Stimulated activated naive CD8-positive, alpha-beta T cell treated with anti-CD3 and anti-CD28 coated beads, Interleukin-15, Interleukin-2, amounts not matched to agents 100 U/mL and 50 U/mL, for 24 hours (primary cell): ENCODE measurements at places on chromosomes 2 and 18.

- no peak for DNase-seq
Observed at GRCh38 chr2:178650554-178650953, 156.7 kb downstream of the TTN start.

DNA sequence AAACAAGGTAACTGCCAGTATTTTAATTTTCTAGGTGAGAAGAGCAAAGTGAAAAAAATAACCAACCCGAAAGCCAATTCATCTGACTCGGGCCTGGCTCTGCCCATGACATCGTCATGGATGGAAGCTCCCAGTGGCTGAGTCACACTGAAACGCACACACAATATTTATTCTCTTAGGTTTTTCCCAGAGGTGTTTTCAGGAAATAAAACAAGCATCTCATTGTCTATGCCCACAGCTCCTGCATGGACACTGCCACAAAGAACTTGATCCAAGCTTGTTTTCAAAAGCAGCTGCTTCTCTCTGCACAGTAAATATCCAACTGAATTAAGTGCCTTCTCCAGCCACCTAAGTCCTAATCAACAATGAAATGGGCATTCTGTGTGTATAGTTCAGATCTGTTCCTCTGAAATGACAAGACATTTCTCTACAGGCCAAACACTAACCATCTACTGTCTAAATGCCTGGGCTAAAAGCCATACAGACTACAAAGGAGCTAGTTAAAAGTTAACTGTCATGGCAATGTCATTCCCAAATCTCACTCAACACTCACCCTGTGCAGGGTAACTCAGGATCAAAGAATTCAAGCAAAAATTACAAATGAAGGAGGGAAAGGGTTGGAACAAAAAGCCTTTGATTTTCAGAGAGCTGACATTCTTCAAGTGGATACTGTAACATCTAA is 62.9 kb downstream of the RPL31 start:
- no peak for DNase-seq

DNA sequence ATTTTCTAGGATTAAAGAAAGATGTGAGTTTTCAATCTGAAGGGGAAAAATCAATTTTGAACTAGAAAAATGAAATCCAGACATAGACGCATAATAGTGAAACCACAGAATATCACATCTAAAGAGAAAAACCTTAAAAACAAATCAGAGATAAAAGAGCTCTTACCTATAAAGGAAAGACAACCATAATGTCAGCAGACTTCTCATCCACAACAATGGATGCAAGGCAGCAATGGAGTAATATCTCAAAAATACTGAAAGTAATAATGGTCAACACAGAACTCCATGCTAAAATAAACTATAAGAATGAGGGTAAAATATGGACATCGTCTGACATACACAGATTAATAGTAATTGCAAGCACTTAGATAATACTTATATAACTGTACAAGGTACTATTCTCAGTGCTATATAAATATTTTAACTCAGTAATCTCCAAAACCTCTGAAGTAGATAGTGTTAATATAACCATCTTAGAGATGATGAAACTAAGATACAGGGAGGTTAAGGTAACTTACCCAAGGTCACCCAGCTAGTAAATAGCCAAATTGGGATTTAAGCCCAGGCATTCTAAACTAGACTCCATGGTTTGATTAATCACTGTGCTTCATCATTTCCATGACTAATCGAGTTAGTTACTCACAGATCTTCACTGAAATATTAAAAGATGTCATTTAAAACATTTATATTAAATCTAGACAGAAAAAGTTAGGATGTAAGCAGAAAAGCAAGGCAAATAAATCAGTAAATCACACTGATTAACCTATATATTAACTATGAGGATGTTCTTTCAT is 89.4 kb upstream of the SPTBN1 start:
- DNase-seq = no peak

DNA sequence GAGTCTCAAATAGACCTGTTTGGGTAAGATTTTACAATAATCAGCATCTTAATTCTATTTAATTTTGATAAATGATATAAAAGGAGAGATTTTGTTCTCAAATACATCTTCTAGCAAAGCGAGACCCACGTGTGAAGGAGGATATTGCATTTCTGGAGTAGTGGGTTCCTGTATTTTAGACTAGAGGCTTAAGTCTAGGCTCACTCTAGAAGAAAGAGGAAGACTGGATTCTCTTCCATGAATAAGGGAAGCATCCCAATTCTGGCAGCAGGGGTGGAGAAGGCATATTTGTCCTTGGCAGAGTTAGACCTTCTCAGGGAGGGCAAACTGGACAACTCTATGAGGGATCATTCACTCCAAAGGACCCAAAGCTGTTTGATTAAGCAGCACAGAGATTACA is 11.3 kb upstream of the FAM228A start:
- DNase-seq = no peak

DNA sequence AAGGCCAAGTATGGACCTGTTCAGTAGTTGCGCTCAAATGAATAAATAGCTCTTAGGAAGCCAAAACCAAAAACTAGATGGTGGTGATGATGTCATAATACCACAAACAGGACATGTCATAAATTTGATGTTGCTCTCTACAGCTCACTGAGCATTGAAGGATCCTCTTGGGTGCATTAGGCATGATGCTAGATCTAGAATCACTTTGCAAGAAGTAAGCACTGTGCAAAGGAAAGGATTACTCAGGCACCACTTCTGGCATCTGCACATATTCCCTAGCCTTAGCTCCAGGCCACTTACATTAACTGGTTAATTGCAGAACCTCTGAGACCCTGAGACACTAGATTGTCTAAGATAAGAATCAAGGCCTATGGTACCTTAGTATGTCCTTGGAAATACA is 58.0 kb downstream of the LRRTM1 start:
- no peak for DNase-seq

DNA sequence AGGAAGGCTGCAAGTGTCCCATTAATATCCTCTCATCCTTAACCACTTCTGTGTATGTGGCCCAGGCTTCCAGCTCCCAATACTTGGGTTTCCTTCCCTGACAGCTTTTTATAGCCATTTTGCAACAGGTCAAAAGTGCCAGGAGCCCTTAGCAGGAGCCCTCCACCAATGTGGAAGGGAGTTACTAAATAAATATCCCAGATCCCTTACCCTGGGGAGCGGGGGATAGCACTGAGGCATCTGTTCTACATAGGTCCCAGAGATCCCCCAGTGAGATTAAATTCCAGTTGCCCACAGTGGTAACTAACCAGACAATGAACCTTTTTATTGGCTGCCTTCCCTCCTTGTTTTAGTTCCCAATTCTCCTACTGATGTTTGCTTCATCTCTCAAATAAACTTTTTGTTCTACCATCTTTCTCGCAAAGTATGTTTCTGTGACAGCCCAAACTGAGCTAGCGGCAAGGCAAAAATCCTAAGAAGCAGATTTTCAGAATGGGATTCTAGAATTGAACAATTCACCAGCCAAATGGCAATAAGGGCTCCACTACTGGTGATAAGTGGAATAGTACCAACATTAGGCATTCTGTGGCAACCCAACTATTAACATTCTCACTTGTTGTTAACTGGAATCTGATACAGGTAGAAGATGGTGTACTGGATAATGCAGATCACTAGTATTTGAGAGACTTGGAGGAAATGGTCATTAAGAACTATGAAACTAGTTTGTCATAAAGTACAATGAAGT is 83.9 kb upstream of the MAPRE2 start:
- DNase-seq = no peak

GRCh38 chr2:101609433-101609832 is 88.1 kb upstream of the MAP4K4 start:
- no peak for DNase-seq

DNA sequence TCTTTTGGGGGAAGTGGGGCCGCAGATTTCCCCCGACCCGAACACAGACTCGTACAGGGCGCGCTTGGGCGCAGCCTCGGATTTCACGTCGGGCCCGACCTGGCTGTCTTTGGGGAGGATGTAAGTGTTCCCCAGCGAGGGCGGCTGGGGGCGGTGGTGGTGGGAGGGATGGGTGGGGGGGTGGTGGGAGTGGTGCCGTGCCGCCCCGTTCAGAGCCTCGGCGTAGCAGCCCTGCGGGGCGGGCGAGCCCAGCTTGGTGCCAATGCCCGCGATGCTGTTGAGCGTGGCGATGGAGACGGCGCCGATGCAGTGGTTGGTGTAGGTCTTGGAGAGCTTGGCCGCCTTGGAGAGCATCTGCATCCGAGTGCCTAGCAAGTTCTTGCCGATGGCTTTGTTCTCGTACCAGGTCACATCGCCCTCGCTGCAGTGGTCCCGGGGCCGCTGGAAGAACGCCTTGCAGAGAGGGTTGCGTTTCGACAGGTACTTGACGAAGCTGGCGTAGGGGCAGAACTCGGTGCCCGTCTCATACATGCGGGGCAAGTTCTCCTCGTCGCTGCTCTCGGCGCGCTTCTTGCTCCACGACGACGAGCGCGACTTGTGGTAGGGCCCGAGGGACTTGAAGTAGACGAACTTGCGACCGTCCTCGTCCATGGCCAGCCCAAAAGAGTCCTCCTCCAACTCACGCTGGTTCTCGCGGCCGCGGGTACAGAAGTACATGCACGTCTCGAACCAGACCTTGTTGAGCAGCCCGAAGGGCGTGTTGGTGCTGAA is 1.3 kb downstream of the KCTD1 start:
- no peak for DNase-seq

DNA sequence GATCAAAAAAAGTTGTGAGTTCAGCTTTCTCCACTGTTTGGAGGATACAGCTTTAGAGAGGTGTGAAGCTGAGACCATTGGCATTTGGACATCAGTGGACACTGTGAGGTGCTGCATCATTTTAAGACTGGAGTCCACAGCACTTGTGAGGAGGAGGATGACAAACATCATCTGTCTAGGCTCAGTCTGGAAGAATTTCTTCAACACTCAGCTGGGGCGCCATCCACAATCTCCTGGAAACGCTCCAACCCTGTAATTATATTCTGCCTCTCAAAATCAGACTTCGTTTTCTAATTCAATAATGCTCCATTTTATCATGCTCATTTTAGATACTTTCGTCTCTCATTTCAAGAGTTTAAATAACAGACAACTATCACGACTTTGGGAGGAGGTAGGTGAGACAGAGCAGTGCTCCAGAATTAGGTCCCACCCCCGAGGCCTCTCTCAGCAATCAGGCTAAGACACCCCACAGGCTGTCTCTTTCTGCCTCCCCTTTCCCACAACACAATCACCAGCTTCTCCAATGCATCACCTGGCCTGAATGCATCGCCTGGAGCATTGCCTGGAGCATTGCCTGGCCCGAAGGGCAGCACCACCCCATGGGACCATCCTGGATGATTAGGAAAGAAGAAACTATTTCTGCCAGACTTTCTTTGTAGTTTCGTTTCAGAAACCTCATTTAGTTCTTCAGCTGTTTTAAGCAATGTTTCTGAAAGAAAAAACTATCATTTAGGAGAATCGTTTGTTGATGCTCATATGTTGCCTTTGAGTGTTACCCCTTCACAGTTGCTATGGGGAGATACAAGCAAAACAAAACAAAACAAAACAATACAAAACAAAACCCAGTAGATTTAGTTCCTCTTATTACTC is 37.0 kb upstream of the DPP10 start:
- no peak for DNase-seq

- DNase-seq = no peak
Observed at GRCh38 chr18:647304-647703, 10.1 kb upstream of the TYMS start.

GRCh38 chr2:1736997-1737480 is 7.3 kb downstream of the PXDN start:
- DNase-seq = no peak

GRCh38 chr2:98341241-98341640 is 5.0 kb upstream of the CNGA3 start:
- DNase-seq = no peak

- no peak for DNase-seq
Observed at GRCh38 chr18:58373481-58373880, 255.4 kb downstream of the ALPK2 start.

GRCh38 chr2:57181315-57182038 is 865.1 kb upstream of the VRK2 start:
- no peak for DNase-seq

- DNase-seq = no peak
Observed at GRCh38 chr2:175606010-175606841, 395.8 kb downstream of the LNPK start.
